Naive thymus-derived CD8-positive, alpha-beta T cell (primary cell): ENCODE measurements at places on chromosomes 11 and 22. TPM values are rescaled to one million over a fixed set of nuclear protein-coding genes. Genes with fewer than 3 reads are reported as not detected.

SNX32 gene
- total RNA-seq = 2.2 TPM

CLTCL1 gene
- total RNA-seq = 2.3 TPM

KCNQ1 gene
- 25.1 TPM for total RNA-seq

PDGFB gene
- total RNA-seq = 7.4 TPM

RIN1 gene
- total RNA-seq = 7.6 TPM

MS4A6A gene
- total RNA-seq = 2.5 TPM

OR6A2 gene
- not detected for total RNA-seq

PIWIL4 gene
- 1.5 TPM for total RNA-seq

DNA sequence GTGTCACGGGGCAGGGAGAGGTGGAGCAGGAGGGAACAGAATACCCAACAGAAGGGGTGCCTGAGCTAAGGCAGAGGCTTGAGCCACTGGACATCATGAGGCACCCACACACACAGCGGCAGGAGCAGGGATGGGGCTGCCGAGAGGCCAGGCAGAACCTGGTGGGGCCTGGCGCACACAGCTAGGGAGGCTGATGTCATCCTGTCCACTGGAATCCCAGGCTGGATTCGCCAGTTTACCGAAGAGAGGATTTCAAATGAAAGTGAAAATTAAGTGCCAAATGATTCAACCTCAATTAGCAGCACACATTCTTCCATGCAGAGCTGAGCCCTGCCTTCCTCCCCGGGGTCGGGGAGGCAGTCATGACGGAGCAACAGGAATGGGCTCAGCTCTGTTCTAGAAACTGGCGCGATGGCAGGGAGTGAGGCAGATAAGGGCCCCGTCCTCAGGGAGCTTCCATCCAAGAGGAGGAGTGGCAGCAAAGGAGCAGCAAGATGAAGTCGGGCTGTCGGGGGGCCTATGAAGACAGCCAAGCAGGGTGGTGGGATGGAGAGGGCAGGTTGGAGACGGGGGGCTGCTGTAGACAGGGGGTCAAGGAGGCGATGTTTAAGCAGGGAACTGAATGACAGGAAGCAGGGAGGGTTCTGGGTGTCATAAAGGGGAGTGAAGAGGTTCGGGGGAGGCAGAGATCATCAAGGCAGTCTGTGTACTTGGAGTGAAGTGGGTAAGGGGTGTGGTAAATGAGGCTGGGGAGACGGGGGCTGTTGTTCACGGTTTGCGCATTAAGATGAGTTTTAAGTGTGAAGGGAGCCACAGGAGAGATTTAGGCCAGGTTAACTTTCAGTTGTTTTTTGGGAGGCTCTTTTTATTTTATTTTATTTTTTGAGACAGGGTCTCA, 6.4 kb downstream of the RAC2 start:
- no peak for DNase-seq

- DNase-seq = no peak
Measured at GRCh38 chr22:32444068-32444467, 20.2 kb downstream of the BPIFC start.

GRCh38 chr11:17629113-17629512, 82.1 kb downstream of the OTOG start:
- no peak for DNase-seq

DNA sequence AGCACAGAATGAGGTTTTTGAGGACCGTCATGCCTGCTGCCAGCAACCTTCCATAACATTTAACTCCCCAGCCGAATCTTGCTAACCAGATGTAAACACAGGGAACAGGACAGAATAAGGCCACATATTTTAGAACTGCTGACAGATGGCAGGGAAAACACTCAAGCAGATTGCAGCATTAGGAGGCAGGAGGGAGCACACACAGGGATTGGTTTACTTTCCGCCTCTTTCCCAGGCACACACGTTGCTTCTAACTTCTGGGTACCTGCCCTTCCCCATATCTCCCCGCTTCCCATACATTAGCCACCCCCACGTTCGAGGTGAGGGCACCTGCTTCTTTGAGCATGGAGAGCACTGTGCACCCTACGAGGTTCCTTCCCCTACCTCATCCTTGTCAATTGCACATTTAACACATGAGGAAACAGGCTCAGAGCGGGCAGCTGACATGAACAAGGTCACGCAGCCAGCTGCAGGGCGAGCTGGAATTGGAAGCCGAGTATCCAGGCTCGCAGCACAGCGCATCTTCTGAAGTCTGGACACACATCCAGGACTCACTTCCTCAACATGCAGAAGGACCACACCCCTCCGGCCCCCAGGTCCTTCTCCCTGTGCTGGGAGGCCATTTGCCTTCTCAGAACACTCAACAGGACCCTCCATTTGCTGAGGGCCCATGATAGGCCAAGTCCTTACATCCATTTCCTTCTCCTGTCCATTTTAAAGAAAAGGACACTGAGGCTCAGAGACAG, 18.7 kb downstream of the ASPHD2 start:
- DNase-seq = no peak

DNA sequence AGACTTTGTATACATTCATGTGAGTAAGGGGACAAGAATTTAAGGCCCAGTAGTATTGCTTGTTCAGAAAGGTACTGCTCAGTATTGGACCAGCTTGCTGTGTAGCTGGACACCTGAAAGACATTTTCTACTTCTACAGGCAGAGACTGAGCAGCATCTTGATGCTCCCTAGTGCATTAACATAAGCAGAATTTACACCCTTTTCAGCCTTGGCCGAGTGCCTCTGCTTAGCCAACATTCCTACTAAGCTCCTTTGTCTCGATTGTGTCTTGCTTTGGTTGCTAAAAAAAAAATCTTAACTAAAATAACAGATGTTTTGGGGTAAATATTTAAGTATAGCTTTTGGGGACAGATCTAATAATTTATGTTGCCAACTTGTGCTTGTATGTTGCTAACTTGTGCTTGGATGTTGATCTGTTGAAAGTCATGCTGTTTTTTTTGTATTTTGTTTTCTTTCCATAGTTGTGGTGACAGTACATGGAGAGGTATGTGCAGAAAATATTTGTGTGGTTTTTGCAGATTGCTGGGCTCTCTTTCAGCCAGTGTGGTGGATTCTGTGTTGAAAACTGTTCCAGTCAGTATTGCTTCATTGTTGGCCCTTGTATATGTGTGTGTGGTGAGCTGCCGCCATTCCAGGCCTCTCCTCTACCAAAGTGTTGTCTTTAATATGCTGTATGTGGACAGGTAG, 3.7 kb downstream of the PTS start:
- DNase-seq = no peak

DNA sequence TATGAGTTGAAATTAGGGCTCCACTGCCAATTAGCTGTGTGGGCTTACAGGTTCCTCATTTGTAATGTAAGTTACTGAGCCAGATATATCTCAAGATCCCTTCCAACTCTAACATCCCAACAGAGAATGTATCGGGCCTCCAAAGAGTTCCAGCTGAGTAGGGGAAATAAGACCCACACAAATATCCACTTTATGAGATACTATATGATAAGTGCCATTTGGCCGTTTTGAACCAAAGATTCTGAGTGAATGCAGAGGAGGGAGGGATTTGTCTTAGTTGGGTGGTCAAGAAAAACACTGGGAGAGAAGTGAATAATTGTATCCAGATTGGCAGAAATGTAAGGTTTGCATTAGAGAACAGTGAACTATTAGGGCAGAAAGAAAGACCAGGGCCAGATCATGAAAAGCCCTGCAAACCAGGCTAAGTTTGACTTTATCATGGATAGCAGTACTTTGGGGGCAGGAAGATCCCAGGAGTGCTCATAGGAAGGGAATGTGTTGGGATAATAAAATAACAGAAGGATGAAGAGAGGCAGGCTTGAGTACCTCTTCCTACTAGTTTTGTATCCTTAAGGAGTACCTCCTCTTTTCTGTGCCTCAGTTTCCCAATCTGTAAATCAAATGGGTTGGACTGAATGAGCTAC, 63.9 kb downstream of the RPL27A start:
- no peak for DNase-seq

- no peak for DNase-seq
Measured at GRCh38 chr11:131192628-131193027, 177.8 kb upstream of the NTM start.

DNA sequence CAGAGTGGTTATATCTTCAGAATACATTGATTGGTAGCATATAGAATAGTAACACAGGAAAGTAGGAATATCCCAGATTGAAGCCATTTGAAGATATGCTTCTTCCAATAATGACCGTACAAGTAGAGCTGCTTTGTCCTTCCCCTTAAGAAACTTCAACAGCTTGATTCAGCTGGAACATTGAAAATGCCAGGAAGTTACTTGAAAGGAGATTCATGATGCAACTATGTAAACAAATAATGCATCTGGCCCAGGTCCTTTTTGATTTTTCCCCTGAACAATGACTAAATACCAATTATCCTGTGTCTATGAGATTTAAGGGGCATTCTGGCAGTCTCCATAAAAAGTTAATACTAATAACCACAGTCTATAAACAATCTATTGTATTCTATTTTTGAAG, 3.0 kb downstream of the DKK3 start:
- DNase-seq = no peak

- no peak for DNase-seq
Measured at GRCh38 chr11:2512431-2513407, 67.9 kb downstream of the KCNQ1 start.

- DNase-seq = no peak
Measured at GRCh38 chr11:121615501-121615900, 162.7 kb upstream of the SORL1-AS1 start.

- no peak for DNase-seq
Measured at GRCh38 chr11:61628662-61628970, 47.7 kb upstream of the SYT7 start.

- no peak for DNase-seq
Measured at GRCh38 chr11:124079631-124080326, 35.5 kb upstream of the VWA5A start.

GRCh38 chr22:44543781-44544477, 45.9 kb upstream of the RTL6 start:
- no peak for DNase-seq
